SJSA1 (cell line): ENCODE measurements at places on chromosomes 1 and 21. TPM values are rescaled to one million over a fixed set of nuclear protein-coding genes. Genes with fewer than 3 reads are reported as not detected.

Gene LCE1D
- not detected in 2 replicates for total RNA-seq

- no peak for DNase-seq
These were observed 1.7 kb upstream of the JUN start for GRCh38 chr1:58785442-58786058.

DNA sequence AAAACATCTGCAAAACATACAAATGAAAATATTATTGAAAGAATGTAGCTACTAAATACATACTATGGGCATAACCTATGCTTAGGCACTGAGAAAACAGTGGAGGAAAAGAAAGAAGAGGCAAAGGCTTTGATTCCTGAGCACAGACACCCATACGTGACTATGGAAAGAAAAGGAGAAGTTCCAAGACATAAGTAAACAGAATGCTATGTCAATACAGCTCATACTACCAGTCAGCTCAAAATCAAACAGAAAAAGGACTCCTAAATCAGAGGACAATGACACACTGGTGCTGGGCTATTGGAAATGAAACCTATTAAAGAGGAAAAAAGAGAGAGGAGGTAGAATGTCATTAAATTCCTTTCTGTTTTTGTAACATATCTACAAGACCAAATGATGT, 225.4 kb downstream of the SMYD3 start:
- no peak for DNase-seq

DNA sequence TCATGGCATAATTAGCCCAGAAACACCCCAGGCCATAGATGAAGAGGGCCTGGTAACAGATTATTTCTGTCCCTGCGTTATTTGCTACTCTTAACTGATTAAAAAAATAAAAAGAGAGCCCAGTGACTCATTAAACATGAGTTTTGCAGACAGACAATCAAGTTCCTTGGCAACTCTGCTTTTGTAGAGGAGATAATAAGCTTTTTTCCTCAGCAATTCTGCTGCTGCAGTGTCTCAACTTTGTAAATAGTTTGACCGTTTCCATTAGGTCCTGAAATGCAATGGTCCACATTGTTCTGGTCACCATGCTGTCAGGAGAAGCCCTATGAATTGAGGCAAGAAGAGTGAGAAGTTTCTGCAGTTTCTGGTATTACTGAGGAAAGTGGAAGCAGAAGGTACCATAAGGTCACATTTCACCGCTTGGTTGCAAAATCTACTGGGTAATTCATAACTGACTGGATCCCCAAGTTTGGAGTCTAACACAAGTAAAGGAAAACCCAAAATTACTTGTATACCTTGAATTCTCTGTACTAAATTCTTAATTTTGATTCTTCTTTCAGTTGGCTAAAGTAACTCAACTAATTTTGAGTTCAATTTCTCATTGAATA, 139.5 kb downstream of the ZZZ3 start:
- DNase-seq: no peak

Gene VPS26C
- total RNA-seq: 31.4 and 39.9 TPM in 2 replicates

GRCh38 chr1:50095716-50096115, 13.0 kb upstream of the ELAVL4 start:
- no peak for DNase-seq

- no peak for DNase-seq
These were observed 190.2 kb downstream of the MATN1 start for GRCh38 chr1:30533141-30533540.

DNA sequence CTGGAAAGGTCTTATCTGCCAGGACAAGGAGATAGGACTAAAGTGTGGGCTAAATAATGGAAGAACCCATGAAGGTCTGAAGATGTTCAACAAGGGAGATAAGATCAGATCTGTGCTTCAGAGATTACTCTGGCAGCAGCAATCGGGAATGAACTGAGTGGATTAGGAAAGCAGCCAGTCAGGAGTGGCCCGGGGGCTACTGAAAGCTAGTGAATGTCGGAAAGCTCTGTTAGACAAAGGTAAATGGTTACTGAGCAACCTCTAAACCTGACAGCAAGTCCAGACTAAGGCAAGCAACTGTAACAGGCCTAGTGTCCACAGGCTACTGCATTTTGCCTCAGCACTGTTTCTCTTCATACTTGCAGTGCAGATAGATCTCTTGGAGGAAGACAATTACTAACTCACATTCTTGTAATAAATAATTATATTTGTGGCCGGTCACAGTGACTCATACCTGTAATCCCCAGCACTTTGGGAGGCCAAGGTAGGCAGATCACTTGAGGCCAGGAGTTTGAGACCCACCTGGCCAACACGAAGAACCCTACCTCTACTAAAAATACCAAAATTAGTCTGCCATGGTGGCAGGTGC, 12.5 kb downstream of the IQGAP3 start:
- no peak for DNase-seq

Gene RPS6KC1
- 19.2 and 31.8 TPM in 2 replicates for total RNA-seq

Gene GNG12
- total RNA-seq: 208 and 330 TPM in 2 replicates

GRCh38 chr1:158564608-158565007, 5.8 kb downstream of the OR6P1 start:
- no peak for DNase-seq

DNA sequence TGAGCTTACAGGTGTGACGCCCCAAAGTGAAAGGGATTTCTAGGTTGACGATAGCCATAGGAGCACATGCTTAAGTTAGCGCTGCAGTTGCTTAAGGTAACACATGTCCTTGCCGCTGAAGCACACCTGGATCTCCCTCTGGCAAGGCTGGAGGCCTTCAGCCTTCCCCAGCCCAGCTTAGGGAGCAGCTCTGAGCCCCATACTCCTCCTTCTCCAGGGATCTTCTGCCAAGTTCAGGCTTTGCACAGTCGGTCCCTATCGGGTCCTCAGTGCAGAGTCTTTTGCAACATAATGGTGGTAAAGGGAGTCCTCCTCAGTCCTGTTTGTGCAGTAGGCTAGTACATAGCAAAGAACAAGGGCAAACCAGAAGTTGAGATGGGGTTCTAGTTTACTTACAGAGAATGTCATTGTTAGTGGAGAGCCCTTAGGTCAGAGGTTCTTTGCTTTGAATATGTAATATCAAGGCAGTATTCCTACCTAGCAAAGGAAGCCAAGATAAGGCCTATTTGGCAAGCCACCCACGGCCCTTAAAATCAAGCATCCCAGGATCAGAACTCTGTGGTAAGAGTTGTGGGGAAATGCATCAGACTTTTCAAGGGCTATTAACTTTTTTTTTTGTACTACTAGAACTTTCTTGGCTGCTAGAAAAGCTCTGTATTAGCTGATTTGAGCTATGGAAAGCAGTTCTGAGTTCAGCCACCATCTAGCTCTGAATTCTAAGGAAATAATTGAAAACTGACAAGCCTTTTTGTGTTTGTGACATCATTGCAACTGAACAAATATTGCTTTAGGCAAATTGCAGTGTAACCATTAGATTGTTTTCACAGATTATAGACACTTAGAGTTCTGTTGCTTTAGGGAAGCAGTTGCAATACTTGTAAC, 1.4 kb downstream of the EVA1C start:
- DNase-seq: peak; percentile 23

- DNase-seq: no peak
These were observed 106.0 kb downstream of the PCNX2 start for GRCh38 chr1:233189526-233189925.

Gene OR14A2
- not detected in 2 replicates for total RNA-seq

DNA sequence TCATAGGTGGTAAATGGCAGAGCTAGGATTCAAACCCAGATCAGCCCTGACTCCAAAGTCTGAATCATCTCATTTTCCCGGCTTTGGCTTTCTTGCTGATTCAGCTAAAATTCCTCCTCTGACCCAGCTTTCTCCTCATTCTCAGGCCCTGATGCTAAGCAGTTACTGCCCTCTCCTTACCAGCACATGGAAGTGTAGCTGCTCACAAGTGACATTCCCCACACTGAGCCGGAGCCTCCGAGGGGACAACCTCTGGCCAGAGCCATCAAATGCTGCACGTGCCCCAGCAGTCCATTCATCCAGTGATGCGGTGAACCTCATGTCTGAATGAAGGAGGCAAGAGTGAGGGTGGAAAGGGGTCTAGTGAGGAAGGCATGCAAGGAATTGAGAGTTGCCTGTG, 11.1 kb downstream of the ITGA10 start:
- no peak for DNase-seq

DNA sequence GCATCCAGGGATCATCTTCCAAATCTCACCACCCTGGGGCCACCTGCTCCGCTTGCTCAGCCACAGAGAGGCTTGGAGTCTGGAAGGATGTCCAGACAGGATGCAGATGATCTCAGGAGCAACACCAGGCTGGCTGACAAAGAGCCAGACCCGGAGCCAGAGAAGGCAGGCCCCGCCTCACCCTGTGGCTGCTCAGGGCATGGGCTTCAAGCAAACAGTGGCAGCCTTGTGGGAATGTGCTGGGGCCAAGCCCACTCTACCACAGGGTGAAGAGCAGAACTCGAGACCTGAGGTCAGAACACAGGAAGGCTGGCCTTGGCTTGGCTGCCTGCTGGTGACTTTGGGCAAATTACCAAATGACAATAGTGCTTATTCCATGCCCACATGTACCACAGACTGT, 45.5 kb downstream of the MRPL37 start:
- DNase-seq: no peak

DNA sequence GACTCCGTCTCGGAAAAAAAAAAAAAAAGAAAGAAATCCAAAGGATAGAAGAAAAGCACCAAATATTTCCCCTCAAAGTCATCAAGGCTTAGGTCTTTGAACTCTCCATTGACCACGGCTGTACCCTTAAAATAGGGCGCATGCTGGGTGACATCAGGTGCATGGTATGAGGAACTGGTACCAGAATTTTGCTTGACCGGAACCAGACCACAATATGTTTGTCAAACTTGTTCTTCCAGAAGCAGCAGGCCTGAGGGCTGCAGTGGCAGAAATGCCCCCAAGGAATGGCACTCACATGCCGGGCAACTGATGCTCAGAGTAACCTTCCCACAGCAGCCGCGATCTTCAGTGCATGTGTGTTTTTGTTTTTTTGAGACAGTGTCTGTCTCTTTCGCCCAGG, 21.0 kb downstream of the RCC1 start:
- no peak for DNase-seq

GRCh38 chr1:39328586-39329121, 124.2 kb downstream of the MACF1 start:
- DNase-seq: no peak

DNA sequence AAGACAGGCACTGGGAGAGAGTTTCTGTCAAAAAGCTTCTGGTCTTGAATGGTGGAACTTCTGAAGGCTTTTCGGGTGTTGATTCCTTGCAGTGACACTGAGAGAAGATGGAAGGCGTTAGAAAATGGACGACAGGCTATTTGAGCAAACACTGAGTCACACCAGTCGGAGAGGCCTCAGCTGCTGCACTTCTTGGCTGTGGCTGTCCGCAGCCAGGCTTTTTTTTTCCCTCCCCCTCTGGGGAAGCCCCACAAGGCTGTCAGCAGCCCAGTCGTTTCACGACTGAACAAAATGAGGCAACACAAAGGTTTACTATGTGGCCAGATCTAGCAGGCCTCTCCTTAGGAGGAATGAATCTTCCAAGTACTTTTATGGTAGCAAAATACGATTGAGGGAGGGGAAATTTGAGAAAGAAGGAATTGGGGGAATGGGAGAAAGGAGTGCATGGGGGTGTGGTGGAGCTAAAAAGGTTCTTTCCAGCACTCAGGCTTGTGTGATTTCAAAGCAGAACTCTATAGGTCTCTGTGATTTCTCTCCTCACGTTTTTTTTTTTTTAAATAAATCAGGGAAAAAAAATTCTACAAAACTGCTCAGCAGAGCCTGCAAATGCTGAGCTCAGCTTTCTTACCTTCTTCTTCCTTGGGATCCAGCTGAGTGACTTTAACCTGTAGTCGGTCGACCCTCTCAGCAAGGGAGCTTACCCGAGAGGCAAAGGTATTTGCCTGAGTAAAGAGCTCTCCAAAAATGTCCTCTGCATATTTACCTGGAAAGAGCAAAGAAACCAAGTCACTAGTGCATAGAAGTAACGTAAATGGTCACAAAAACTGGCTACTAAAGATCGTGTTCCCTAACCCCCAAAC, 26.1 kb downstream of the GPR3 start:
- peak; percentile 87 for DNase-seq

GRCh38 chr1:68197891-68198290, 34.4 kb downstream of the WLS start:
- no peak for DNase-seq

DNA sequence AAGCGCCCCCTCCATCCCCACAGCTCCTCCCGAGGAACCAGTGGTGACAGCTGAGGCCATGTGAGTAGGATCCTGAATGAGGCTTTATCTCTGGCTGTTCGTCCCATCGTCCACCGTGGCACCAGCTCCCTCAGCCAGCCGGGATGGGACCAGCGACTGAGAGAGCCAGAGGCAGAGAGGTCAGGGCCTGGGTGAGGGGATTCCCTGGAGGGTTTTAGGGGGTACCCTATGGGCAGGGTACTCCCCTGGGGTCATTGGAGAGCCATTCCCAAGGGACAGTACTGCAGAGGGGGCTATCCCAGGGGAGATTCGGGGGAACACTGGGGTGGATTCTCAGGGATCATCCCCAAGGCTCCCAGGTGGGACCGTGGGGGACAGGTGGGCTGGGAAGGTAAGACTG, 2.4 kb downstream of the TMEM125 start:
- DNase-seq: no peak

DNA sequence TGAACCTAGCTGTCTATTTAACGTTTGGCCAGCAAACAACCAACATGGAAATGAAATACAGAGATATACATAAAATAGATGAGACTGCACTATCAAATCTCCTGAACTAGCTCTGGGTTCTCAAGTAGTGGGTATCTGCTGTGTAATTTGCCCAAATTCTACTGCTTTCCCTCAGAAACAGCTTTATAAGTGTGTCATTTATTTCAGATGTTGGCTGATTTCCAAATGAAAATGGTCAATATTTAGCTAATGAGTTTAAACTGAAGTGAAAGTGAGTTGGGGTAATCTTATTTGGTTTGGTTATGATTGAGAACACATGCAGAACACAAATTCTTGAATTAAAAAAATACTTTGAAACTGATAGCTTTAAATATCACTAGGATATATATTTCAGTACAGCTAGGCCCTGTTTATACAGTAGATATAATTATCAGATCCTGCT, 601.7 kb upstream of the CXADR start:
- no peak for DNase-seq

- peak; percentile 76 for DNase-seq
These were observed 15.0 kb downstream of the CDKN2C start for GRCh38 chr1:50985094-50985493.

DNA sequence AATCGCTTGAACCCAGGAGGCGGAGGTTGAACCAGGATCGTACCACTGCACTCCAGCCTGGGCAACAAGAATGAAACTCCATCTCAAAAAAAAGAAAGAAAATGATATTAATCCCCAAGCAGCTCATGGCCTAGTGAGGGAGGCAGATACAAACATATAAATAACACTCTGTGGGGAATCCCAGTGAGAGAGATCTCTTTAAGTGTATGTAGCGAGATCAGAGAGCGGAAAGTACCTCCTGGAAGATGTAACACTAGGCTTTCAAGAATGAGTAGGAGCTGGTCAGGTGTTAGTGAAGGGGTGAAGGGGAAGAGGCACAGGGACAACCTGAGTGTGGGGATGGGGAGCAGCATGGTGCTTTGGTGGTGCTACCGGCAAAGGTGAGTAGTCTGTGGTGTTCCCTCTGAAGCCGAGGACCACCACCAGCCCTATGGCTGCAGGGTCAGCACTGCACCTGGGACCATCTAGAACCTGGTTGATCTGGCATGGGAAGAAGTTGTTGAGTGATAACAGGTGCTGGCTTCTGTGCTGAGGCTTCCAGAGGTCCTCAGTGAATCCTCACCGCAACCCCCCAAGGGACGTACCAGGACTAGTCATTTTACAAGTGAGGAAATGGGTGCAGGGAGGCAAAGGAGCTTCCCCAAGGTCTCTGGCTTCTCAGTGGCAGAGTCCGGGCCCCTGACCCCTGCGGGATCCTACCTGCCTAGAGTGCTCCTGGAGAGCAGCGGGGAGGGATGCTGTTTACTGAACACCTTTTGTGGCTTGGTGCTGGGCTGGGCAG, 367.6 kb upstream of the VAMP3 start:
- DNase-seq: no peak

GRCh38 chr1:27394925-27395324, 2.5 kb downstream of the GPR3 start:
- DNase-seq: no peak

Gene RNF223
- total RNA-seq: not detected in 2 replicates
